Stimulated activated CD8-positive, alpha-beta memory T cell treated with anti-CD3 and anti-CD28 coated beads, Interleukin-7, amount 100 ng/mL, for 1 hour (primary cell): ENCODE measurements at places on chromosomes 13 and 19.

DNA sequence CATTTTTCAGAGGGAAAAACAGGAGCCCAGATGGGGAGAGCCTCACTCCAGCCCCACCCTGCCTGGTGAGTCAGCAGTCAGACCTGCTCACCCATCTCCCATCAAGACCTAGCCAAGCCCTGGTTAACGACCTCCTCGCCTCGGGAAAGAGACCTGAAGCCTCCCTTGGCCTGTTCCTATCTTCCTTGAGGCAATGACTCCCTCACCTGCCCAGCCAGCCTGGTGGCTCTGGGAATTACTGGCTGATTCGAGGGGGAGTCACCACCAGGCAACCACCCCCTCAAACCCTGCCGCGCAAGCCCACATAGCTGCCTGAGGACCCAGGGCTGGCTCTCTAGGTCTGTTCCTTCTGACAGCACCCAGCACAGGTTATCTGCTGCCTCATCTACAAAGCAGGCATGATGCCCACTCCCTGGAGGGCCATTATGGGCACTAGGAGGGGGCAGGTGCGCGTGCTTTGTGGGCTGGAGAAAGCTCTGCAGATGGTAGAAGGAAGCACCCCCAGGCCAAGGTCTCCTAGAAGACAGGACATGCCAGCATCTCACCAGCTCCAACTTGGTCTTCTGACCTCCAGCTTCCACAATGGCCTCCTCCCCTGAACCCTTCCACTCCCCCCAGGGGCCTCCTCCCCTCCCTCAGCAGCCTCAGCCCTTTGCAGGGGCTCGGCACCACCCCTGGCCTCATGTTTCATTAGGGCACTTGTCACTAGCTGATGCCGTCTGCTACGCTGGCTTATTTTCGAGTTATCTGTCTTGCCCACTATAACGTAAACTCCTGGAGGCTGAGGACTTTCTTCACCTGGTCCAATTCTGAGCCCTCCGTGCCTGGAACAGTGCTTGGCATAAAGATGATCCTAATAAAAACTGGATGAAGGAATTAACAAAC is 10.4 kb downstream of the DEDD2 start:
- no peak for DNase-seq

DNA sequence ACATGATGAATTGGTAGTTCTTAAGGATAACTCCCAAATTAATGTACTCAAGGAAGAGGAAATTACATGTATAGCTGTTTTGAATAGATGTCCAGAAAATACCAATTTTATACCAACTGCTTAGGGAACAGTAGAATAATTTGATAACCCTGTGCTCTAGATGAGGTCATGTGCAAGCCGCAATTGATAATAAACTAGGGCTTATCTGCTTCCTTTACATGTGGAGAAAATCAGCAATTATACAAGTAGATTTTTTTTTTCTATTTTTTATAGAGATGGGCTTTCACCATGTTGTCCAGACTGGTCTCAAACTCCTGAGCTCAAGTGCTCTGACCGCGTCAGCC is 9.3 kb downstream of the TPT1 start:
- DNase-seq, result no peak

- DNase-seq, result no peak
These were observed 124.3 kb downstream of the PTPRS start for GRCh38 chr19:5216141-5216847.

- no peak for DNase-seq
These were observed 8.8 kb upstream of the SHKBP1 start for GRCh38 chr19:40567750-40568494.

GRCh38 chr13:109172136-109172535 is 542.7 kb downstream of the MYO16 start:
- no peak for DNase-seq

DNA sequence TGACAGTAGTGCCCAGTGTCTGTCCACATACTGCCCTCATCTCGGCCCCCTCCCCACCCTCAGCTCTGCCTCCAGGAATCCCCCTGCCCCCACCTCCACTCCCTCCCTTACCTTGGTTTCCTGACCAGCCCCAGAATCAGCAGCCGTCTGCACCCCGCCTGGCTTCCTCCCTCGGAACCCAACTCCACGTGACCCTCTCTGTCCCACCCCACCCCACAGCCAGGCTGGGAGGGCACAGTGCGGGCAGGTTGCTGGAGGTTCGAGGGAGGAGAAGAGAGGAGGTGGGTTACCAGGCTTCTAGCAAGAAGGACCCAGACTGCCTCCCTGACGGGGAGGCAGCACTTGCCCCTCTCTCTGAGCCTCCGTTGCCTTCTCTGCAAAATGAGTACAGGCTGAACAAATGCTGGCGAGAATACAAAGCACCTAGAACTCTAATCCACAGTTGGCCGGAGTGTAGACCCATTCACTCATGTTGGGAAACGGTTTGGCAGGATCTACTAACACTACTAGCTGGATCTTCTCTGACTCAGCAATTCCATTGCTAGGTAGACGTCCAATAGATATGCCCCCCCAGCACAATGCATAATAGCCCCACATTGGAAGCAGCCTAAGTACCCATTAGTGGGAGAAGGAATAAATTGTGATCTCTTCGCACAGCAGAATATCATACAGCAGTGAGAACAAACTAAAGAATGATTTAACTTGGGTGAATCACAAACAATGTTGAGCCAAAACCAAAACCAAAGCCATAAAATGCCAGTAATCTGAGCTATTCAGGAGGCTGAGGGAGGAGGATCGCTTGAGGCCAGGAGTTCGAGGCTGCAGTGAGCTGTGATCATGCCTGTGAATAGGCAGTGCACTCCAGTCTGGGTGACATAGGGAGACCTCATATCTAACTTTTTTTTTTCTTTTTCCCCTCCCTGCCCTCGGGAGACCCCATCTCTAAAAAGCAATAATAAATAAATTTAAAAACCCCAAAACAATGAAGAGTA is at the start of gene RASAL3:
RASAL3 (minus strand) TSS at position 151 of the 992 bp plus-strand sequence. CDS start 186 bp downstream, outside the sequence.
- DNase-seq, result peak; percentile 48

- DNase-seq, result no peak
These were observed 70.0 kb downstream of the GPC6 start for GRCh38 chr13:93296584-93296983.

- DNase-seq, result no peak
These were observed 251.4 kb upstream of the MAB21L1 start for GRCh38 chr13:35727881-35728280.

GRCh38 chr19:38317104-38317612 is 1.4 kb upstream of the YIF1B start:
- no peak for DNase-seq

DNA sequence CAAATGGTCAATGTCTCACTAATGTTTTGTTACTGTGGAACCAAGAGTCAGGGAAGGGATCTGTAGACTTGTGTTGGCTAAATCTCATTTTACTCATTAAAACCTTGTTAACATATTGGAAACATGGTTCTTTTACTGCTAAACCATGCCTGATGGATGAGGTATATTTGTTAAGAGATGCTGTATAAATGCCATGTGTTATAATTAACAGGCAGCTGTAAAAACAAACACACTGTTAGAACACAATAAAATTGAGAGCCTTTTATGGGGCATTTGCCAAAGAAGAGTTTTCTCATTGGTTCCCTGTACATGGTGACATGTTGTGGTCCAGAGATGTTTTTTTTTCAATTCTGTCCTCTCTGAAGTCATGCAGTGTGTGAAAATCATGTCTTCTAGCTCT is 121.9 kb downstream of the ESD start:
- no peak for DNase-seq

- DNase-seq, result no peak
These were observed 31.3 kb downstream of the GRTP1 start for GRCh38 chr13:113332615-113333014.

DNA sequence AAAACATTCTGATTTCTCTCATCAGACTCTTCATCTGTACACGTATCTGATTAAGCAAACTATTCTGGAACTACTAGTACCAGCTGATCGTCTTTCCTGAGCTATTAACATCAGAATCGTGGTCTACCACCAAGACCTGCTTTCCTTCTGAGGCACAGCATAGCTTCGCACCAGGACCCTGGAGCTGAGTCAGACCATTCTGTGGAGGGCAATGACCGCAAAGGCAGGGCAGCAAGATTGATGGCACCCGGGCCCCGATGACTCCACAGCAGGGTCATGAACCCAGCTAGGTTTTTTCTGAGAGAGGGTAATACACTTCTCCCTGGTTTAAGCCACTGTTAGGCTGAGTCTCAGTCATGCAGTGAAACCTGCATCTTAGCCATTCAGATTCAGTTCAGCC is 158.7 kb upstream of the GPR12 start:
- DNase-seq, result no peak

DNA sequence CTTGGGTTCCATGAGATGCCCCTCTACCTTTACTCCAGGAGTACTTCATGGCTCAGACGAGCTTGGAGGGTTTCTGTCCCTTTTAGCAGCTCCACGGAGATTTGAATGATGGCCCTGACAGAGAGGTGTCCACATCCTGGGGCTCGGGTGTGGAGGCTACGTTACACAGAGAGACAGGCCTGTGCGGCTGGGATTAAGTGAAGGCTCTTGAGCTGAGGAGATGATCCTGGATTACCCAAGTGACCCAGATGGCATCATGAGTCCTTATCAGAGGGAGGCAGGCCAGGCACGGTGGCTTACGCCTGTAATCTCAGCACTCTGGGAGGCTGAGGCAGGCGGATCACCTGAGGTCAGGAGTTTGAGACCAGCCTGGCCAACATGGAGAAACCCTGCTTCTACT is 12.4 kb downstream of the DPP9 start:
- no peak for DNase-seq

DNA sequence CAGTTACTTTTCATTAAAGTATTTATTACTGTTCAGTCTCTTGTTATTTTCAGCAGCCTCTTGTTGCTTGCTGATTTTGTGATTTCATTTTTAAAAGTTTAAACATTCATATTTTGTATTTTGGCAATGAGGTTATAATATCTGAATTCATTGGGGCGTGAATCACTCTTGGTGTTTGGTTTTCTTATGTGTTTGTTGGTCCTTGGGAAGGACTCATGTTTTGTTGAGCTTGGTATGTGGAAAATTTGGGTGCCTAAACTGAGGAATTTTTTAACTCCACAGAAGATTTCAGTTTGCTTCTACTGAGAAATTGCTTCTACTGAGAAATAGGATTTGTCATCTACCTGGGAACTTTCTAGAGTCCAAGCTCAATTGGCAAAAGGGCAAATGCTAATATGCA is 38.2 kb downstream of the PDS5B start:
- no peak for DNase-seq

- no peak for DNase-seq
These were observed 11.3 kb downstream of the EPS8L1 start for GRCh38 chr19:55086730-55087541.

DNA sequence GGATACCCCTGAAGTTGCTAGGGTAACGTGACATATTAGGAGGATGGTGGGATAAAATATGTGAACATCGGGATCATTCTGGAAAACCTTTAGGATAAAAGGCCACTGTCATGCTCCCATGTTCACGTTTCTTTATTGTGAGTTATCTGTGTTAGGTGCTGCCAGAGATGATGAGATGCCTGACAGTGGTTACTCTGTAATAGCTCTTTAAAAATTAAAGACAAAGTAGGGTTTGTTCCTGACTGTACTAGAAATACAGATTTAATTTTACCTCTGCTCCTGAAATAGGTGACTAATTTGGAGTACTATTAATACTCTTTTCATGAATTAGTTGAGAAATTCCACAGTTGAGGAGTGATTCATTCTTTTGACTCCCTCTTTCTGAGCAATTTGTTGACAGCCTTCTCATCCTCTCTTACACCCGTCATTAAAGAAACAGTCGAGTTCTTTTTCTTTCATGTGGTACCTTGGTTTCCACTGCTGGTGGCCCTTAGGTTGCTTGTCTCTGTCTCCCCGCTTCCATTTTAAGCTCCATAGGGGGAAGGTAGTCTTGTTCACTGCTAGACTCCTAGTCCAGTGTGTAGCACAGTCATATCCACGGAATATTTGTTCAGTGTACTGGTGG is 28.4 kb downstream of the SAE1 start:
- DNase-seq, result no peak

DNA sequence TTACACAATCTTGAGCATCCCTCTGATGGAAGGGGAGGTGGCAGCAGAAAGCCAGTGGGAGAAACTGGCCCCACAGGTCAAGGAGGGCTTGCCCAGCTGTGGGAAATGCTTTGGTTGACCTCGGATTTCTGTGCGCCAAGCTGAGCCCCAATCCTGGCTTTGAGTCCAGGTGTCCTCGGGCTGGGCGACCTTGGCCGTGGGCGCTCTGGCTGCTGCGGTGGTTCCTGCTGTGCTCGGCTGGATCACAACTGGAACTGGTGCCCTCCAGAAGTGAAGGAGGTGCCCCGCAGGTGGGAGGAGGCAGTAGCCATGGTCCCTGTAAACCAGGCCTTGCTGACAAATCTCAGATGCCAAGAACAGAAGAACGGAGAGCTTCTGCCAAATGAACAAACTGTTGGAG is 56.4 kb downstream of the ZNF676 start:
- no peak for DNase-seq

DNA sequence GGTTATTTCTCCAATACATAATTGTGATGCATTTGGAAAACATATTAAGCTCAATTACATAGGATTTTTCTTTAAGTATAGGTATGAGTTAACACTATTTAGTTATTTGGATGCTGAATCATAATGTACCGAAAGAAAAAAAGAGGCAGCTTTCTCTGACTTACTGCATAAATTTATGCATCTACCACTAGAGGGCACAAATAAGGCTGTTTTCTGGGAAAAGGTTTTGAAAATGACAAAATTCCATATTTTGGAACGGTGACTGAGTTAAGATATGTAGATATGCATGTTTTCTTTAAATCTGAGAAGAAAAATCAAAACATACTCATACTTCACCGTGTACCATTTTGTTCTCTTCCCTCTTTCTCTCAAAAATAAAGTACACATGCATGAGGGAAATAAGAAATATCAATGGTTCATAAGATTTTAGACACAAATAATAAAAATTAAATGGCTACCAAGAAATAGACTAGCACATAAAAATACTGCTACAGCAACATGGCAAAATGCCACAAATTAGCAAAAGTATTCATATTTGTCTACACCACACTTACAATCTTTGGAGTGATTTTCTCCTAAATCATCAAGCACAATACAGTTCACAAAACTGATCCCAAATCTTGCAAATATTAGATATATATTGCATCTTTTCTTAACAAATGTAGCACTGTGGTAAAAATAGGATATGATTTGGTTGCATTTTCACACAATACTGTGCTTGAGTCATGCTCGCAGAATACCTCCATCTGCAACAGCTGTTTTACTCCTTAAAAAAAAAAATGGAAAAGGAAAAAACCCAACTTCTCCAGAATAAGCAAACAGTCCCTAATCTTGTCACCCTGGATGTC is 260.0 kb downstream of the FGF14 start:
- DNase-seq, result no peak

DNA sequence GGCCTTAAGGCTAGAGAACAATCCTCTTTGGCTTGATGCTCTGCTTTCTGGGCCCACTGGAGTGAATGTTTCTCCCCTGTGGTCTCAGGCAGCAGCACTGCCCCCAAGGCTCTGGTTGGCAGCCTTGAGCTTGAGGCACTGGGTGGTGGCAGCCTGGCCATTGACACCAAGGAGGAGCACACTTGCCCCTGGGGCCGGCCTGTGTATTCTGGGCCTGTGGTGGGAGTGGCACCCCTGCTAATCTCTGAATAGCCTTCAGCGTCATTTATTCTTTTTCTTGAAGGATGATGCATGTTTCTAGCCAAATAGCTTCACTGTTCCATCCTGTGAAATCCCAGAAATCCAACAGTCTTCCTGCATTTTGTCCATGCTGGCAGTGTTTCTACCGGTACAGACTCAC is 191.4 kb downstream of the OLFM4 start:
- DNase-seq, result no peak

GRCh38 chr19:15248648-15249527 is 16.6 kb upstream of the EPHX3 start:
- DNase-seq, result no peak
